ENCODE measurements at places on chromosomes 7 and 10.

- no peak for DNase-seq
Measured at GRCh38 chr7:151675196-151675920, 155.7 kb upstream of the RHEB start.

DNA sequence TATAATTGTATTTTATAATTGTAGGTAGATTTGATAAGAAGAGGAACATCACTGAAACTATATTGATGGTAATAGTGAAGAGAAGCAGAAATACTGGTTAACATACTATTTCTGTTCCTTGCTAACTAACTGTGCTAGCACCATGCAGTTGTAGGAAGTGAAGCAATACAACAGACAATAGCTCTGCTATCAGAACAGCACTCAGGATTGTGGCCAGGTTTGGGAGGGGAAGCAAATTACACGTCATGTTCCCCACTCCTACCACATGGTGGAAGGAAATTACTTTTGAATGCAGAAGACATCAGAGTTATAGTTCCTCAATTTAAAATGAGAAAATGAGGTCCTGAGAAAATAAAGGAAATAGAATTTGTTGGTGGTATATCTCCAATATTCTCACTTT lies 151.1 kb downstream of the DGKB start:
- no peak for DNase-seq

- DNase-seq: no peak
Measured at GRCh38 chr7:74051629-74052410, 23.8 kb downstream of the ELN start.

- no peak for DNase-seq
Measured at GRCh38 chr7:30278849-30279652, 5.3 kb upstream of the ZNRF2 start.

DNA sequence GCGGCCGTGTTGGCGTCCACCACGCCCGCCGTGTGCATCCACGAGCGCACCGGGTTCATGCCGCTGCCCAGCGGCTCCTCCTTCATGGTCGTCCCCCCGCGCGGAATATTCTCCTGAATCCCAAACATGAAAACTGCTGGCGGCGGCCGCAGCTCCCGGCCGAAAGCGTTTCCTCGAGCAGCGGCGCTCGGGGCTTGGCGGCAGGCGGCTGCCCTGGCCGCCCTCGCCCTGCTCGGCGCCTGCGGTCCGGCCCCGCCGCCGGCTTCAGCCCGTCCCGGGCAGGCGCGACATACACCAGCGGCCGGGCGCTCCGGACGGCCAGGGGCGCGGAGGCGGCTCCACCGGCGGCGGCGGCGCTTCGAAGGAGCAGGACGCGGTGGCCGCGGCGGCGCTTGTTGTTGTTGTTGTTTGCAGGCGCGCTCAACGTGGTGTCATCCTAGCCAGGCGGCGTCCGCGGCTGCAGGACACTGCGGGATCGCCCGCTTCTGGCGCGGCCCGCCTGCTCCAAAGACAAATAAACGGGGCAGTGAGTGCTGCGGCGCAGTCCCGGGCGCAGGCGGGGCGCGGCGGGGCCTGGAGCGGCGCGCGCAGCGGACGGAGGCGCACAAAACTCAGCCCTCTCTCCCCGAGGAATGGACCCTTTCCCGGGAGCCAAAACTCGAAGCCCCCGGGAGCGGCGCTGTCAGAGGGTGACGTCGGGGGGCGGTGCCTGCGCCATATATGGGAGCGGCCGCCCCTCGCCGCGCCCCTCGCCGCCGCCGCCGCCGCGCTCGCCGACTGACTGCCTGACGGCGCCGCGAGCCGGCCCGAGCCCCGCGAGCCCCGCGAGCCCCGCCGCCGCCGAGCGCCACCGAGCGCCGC lies at the start of gene EBF3:
Gene EBF3 (minus strand): TSS at position 634 of the 861 bp plus-strand sequence. CDS start 506 bp downstream, at position 128.
- DNase-seq: no peak

Measured in NCI-H2081 treated with DMSO at 0.1 percent for 48 hours (cell line).